ENCODE measurements at places on chromosomes 11 and 22.

GRCh38 chr11:76723548-76723947 is 53.0 kb upstream of the LRRC32 start:
- no peak for DNase-seq

- no peak for DNase-seq
Observed at GRCh38 chr11:128936606-128937251, 5.9 kb downstream of the TP53AIP1 start.

DNA sequence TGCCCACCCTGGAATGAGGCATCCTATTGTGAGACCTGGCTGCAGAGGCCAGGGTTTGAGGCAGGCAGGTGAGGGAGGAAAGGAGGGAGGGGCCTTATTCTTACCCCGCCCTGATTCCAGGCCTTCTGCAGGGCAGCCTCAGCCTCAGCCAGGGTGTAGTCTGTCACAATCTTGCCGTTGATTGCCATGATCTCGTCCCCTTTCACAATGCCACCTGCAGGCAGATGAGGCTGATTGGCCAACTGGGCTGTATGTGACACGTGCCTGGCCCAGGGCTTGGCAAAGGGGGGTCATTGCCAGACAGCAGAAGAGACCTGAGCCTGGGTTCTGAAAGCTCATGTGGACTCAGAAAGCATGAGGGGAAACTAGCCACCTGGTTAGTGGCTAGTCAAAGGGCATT is 21.4 kb upstream of the ABCC8 start:
- no peak for DNase-seq

DNA sequence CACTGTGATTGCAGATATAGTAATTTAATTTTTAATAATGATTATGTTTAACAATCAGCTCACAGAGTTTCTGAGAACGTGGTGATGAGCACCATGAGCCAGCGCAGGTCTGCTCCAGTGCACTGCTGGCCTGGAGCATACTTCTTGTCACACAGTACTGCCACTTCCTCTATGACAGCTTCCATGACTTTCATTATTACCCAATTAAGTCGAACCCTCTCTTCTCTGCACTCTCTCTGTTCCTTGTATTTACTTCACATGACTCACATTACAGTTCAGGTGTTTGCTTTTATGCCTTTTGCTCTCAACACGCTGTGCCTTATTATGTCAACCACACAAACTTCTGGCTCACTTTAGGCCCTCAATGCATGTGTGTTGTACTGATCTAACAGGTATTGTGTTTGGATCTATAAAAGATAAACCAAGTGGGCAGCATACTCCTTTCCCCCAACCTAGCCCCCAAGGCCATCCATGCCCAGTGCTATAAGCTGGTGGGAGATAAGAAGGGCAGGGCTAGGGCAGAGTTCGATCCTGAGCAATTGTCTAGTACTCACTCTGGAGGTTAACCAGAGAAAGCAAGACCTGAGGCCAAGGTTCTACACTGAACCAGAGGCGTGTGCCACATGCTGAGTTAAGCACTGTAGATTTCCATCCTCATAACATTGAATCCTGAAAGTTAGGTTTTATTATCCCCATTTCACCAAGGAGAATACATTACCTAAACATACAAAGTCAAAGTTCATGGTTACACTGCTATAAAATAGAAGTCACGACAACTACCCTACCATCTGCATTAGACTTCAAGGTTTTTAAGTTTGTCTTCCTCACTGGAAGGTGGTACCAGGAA is 356.5 kb downstream of the INSC start:
- no peak for DNase-seq

DNA sequence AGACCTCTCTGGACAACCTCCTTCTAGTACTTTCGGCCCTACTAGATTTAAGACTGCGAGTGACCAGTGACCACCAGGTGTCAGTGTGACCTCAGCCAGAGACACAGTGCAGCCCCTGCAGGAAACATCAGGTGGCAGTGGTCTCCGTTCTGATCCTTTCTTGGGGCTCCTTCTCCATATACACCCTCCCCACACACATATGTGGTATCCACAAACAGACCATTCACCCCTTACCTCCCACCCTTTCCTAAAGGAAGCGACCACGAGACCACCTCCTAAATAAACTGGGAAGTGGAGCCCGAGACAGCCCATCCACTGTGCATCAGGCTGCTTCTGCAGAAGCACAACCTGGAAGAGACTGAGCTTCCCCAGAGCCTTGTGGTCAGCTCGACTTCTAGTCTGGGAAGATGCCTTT is 38.5 kb upstream of the CYP2D6 start:
- peak; percentile 19 for DNase-seq

- DNase-seq = no peak
Observed at GRCh38 chr22:36160499-36160942, at the start of gene APOL3. APOL3 (minus strand) TSS chr22:36160755; CDS start chr22:36149055, 11,700 bp downstream.

- no peak for DNase-seq
Observed at GRCh38 chr22:39422101-39422500, 22.5 kb downstream of the TAB1 start.

DNA sequence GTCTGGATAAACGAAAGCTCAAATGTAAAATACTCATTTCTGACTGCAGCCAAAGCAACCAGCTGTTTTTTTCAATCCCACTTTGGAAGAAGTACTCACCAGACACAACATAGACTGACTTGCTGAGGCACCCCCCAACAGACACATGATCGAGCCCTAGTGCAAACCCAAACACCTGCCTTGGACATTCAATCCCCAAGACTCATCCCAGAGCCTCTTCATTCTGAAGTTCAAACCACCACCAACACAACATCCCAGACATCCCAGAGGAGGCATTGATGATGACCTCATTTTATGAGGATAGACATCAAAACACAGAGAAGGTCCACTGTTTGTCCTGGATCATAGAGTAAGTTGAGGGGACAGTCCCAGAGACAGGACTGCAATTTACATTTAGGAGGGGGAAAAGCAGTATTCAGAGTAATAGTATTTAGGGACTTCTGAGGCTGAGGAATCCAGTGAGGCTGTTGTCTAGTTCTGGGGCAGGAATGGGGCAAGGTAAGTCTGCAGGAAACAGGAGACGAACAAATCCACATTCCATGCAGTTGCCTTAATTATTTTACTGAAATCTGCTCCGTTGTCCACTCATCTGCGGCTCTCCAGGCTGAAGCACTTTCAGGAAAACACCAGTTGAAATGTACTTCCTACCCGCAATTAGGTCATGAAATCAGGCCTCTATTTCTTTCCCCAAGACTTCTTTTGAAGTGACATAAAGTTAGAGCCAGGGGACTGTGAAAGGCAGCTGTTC is 54.8 kb downstream of the CLPB start:
- no peak for DNase-seq

DNA sequence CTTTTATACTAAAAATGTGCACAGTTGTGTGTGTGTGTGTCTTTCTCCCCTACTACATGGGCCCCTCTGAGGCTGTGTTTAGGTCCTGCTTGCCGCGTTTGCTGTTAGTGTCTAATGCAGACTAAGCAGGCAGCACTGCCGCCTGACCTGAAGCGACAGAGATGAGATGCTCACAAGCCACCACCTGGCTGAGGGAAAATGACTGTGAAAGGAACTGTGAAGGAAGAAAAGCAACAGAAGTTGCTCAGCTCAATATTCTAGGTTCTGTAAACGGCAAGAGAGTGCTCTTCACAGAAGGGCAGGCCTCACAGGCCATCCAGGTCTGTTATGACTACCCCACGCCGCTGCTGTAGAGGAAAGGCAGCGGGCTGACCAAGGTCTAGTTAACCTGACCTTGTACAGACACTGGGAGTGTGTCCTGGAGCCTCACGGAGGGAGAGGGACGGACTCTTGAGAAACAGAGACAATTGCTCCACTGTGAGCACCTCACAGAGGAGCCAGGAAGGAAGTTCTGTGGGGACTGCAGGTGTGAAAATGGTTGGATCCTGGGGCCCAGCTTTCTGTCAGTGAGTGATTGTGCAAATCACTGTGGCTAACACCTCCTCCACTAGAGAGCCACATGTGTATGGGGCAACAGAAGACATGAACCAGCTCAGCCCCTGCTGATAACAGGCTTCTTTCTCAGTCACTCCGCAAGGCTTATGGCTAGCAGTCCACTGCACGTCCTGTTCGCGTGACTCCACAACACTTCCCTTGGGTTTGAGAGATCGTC is 31.3 kb upstream of the YPEL1 start:
- DNase-seq = no peak

DNA sequence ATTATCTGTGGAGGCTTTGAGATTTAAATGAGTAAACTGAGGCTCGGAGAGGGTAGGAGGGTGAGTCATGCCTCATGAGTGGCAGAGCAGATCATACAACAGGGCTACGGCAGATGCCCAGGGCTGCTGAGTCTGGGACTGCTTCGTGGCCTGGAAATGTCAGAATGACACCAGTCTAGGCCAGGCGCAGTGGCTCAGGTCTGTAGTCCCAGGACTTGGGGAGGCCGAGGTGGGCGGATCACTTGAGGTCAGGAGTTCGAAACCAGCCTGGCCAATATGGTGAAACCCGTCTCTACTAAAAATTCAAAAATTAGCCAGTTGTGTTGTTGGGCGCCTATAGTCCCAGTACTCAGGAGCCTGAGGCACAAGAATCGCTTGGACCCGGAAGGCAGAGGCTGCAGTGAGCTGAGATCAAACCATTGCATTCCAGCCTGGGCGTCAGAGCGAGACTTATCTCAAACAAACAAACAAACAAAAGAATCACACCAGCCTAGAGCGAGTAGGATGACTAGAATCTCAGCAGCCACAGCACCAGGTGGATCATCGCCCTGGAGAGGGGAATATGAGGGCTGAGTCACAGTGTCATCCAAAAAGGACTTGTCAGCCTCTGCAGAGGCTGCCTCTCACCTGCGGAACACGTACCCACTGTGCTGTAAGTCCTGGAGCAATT is 48.6 kb upstream of the ADA2 start:
- DNase-seq = no peak

DNA sequence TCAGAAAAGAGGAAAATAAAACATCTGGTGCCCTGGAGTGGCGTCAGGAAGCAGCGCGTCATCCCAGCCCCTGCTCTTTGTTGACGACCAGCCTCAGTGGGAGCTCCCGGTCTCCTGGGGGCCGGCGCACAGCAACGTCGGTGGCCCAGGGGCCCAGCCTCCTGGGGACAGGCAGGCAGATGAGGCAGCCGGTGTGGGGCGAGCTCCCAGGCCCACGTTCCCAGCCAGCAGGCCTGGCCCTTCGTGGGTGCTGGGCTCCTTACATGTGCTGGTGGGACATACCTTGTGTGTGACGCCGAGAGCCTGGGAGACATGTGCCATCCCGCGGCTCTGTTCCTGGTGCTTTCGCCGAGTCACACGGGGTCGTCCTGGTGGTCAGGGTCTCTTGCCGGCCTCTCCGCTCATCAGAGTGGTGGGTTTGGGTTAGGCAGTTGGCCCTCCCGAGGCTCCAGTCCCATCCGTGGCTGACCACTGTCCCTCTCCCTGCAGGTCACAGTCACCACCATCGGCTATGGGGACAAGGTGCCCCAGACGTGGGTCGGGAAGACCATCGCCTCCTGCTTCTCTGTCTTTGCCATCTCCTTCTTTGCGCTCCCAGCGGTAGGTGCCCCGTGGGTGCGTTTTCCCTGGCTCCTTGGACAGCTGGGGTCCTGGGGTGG is 116.7 kb downstream of the KCNQ1OT1 start:
- no peak for DNase-seq

DNA sequence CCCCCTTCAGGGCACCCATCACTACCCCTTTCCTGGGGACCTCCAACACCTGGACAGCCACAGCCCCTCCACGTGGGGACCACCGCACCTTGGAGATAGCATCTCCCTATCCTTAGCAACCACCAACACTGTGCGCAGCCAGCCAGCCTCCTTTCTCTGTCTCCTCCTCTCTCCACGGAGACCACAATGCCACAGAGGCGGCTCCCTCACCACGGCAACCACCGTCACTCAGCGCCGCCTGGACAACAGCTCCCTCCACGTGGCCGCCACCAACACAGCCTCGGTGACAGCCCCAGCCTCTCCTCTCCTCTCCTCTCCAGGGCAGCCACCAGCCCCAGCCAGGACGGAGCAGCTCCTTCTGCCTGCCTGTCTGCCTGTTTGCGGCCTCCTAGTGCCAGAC is 10.5 kb downstream of the ELFN2 start:
- no peak for DNase-seq

- no peak for DNase-seq
Observed at GRCh38 chr11:80613655-80614054, 1172.8 kb upstream of the TENM4 start.

- no peak for DNase-seq
Observed at GRCh38 chr11:66360406-66361073, 11.0 kb downstream of the SLC29A2 start.

DNA sequence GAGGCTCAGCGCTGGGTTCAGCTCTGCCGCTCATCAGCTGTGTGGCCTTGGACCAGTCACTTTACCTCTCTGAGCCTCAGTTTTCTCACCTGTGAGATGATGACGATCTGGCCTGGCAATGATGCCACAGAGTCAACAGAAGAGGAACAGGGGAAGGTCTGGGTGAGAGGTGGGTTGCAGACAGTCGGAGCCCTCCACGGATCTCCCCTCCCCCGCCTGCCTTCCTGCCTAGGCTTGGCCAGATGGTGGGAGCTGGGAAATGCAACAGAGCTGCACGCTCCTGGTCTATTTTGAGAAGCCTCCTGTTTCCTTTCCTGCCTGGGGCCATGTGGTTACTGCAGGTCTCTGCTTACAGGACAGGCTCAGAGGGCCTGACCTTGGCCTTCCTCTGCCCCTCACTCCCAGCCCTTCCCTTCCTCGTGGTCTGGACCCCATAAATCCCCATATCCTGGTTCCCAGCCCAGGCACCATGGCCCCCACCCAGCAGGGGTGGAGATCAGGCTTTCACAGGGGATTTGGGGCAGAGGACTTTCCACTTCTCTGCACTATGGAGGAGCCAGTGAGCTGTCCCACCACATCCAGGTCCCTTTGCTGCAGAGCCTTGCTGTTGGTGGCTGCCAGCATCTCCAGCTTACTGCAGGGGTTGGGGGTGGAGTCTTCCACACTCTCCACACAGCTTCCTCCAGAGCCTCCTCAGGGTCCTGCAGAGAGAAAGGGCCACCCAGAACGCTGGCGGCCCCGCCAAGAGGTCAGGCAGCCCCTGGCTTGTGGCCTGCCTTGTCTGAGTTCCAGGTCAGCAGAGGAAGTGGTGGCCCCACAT is 46.9 kb downstream of the C11orf96 start:
- DNase-seq = no peak

DNA sequence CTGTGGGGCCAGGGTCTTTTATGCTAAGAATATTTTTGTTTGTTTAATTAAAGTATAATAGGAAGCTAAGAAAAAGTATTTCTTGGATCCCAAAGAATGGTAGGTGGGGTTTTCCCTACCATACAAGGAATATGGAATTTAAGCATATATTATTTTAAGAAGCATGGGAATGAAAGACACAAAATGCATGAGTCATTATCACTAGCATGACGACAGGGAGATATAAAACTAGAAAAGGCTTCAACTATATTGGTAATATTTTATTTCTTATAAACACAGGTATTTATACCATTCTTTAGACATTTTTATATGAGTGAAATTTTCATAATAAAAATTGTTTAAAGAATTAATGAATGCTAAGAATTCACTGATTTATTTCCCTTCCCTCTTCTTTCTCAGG is 39.3 kb upstream of the SOX6 start:
- DNase-seq = no peak

- no peak for DNase-seq
Observed at GRCh38 chr11:24511511-24511910, 14.7 kb downstream of the LUZP2 start.

- peak; percentile 86 for DNase-seq
Observed at GRCh38 chr11:130831506-130831905, 84.8 kb downstream of the SNX19 start.

GRCh38 chr22:28562324-28562723 is 117.3 kb downstream of the TTC28 start:
- no peak for DNase-seq

GRCh38 chr11:124745835-124746620 is 6.0 kb downstream of the VSIG2 start:
- no peak for DNase-seq
